Left ventricle myocardium inferior (tissue), 1 donor: ENCODE measurements at places on chromosomes 5 and 9. TPM values are rescaled to one million over a fixed set of nuclear protein-coding genes. Genes with fewer than 3 reads are reported as not detected.

DNA sequence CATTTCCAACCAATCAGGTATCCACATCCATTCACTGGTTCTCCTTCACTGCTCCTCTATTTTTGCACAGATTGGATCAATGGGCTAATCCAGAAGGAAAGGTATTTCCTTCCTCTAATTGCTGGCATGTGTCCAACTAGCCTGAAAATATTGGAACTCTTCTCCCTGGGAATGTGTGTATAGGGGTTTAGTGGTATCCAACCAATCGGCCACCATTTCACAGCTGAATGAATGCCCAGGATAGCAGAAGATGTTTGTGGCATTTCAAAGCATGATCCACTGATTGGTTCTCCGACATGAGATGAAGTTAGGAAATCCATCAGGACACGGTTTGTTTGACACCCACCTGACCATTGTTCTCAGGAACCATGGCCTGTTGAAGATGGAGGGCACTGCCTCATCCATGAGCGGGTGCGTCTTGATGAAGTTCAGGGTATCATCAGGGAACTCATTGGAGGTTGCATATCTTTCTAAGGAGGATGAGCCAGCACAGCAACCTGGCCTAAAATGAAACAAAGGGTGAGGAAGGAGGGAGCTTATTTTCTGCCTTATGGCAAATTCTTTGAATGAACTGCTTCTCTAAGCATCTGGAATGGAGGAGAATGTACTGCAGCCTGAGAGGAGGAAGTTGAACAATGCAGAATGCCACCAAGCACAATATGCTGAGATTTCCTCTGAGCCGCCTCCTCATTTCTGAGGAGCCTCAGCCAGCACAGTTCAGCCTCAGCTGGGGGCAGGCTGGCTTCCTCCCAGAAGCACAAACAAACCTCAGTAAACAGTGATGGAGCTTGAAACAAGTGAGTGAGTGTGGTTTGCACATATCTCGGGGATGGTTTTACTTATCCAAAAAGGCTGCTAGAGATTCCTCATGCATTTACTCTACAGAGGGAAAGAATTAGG is 94.6 kb downstream of the SEMA6A start:
- DNase-seq, result no peak

GRCh38 chr9:133262226-133262625 is 12.8 kb downstream of the ABO start:
- DNase-seq, result no peak

PCSK1 gene
- 0.38 TPM for total RNA-seq

DNA sequence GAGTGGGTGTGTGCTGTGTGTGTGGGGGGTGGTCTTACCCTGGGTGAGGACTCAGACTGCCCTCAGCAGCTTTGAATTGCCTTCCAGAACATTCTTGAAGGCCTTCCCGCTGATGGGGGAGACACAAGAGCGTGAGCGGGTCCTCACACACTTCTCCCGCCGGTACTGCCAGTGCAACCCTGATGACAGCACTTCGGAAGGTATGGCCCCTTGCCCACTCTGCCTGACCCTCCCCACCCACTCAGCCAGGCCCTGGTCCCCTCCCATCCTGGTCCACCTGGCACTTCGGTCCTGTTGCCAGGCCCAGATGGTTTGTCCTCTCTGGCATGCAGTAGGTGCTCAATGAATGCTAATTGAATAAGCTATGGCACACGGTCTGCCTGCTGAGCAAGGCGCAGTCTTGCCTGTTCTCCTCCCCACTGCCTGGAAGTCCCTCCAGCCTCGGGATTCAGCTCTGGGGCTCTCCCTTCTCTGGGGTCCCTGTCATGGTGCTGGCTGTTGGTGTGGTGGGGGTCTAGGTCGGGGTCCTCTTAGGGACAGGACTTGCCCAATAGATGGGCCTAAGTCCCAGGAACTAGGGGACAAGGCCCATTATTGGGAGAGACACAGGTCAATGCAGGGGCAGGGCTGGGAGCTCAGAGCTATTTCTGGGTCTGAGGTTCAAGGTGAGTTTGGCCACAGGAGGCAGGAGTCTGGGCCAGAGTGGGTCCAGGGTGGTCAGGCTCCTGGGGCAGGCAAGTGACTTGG is 26.4 kb downstream of the PSD2 start:
- no peak for DNase-seq

DNA sequence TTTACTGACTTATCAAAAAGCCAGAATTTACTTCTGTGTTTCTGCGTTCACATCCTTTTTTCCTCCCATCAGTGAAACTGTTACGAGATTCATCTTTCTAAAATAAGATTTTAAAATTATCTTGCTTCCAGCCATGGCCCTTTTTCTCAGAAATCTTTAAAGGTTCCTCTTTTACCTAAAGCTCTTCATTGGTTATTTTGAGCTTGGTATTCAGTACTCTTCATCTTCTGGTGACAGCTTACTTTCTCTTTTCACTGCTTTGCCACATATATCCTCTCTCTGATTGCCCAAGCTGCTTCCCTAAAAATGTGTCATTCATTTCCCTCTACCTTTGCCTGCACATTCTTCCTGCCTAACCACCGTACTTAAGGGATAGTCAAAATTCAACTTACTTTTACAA is 32.3 kb downstream of the TGFBR1 start:
- DNase-seq, result no peak

DNA sequence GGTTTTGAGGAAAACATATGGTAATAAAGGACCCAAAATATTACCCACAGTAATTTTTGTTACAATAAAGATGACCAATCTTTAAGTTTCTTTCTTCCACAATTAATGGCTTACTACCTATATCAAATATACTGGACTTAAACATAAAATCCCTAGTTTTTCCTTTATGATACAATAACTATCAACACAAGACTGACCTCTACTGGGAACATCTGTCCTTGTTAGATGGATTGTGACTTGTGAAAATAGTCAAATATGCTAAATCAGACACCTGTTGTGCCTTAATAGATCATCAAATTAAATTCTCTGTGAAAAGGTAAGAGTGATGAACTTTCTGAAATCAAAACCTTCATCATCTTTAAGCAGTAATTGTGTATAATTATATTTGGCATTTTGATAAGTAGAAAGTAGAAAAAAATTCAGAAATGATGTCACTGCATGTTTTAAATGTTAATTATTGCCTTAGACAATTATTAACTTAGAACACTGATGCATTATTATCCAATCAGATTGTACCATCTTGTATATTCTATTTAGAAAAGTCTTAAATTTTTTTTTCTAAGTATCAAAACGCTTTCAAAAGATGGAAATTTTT is 113.6 kb downstream of the DEPDC1B start:
- no peak for DNase-seq

SPINK7 gene
- not detected for total RNA-seq

DMRTA1 gene
- 0.77 TPM for total RNA-seq
